NT2/D1 (cell line): ENCODE measurements at places on chromosomes 1 and 21.
A peak's percentile ranks its signal among the peaks of the same experiment; 100 is the strongest.

GRCh38 chr1:36807262-36807661 lies 227.1 kb downstream of the GRIK3 start:
- no peak for DNase-seq

DNA sequence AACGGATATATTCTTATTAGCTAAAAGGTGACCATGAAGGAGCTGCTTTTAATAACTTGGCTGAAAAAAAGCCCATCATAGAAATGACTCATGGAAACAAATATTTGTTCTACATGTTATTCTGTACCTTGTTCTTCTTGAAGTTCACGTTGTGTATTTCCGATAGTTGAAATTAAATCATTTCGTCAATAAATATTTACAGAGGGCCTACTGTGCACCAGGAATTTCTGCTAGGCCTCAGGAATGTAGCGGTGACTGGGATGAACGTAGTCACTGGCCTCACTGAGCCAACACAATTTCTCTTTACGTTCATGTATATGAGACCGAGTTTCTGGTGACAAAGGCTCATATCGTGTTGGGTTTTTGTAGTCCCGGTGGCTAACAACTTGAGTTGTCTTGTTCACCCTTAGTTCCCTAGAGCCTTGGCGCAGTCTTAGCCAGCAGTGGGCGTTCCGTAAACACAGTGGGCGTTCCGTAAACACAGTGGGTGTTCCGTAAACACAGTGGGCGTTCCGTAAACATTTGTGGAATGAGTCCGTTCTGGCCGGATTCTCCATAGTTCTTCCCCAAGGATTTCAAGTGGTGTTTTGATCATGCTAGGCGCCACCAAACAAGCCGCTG lies 53.2 kb upstream of the VAMP3 start:
- DNase-seq: no peak

GRCh38 chr1:172480431-172480830 lies 36.6 kb upstream of the PIGC start:
- no peak for DNase-seq

GRCh38 chr1:103513711-103514110 lies 11.8 kb upstream of the RNPC3 start:
- no peak for DNase-seq

DNA sequence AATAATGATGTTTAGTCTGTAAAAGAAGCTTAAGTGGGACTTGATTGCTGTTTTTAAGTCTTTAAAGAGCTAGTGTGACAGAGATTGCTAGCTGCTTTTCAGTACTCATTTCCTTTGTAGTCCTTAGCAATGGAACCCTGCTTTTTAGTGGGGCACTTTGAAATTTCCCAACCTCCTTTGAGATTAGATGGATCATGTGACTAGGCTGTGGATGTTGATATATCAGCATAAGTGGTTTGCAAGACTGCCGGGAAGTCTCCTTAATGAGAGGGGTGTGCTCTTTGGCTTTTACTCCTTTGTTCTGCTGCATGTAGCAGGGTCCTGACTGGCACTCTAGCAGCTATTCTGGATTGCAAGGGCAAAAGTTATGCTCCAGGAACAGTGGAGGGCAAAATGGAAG lies 11.2 kb upstream of the RCOR3 start:
- DNase-seq: peak; percentile 30

- DNase-seq: no peak
Measured at GRCh38 chr1:55056632-55056992, 17.3 kb downstream of the PCSK9 start.

DNA sequence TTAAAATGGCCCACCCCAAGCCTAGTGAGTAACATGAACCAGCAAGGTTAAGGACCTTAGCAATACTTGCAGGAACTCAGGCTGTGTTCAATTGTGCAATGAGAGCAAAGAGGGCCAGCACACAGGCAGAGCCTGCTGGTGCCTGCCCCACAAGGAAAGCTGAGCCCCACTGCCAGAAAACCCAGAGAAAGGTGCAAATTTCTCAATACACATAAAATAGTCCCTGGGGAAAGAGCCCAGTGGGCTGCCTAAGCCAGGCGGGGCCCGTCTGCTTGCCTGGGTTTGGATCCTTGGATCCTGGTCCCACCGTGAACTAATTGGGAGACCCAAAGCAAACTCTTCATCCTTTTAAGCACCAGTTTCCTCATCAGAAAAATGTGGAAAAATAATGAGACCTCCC lies 128.5 kb upstream of the CACNA1E start:
- DNase-seq: no peak

- no peak for DNase-seq
Measured at GRCh38 chr1:22665752-22666151, 12.7 kb downstream of the C1QB start.

- no peak for DNase-seq
Measured at GRCh38 chr1:174324493-174324892, 123.3 kb upstream of the GPR52 start.

GRCh38 chr1:104795931-104796330 lies 1046.2 kb downstream of the AMY1C start:
- DNase-seq: no peak

- no peak for DNase-seq
Measured at GRCh38 chr1:235295902-235296350, 32.1 kb downstream of the ARID4B start.

DNA sequence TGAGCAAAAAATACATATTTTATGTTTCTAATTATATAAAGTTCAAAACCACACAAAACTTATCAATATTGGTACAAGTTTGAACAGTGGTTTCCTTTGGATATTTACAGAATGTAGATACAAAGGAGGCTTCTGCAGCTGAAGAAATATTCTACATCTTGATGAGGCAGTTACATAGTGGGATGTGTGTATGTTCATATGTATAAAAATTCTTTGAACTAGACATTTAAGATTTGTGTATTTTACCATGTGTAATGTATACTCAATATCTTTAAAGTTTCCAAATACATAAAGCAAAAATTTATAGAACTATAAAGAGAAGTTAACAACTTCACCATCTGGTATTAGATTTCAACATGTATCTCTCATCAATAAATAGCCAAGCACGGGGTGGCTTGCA lies 80.7 kb upstream of the TNFSF4 start:
- no peak for DNase-seq

- DNase-seq: no peak
Measured at GRCh38 chr21:45109831-45110492, 35.6 kb downstream of the ADARB1 start.

- DNase-seq: no peak
Measured at GRCh38 chr1:59020151-59020997, 236.5 kb upstream of the JUN start.

- no peak for DNase-seq
Measured at GRCh38 chr1:94142022-94142421, 21.1 kb upstream of the ABCA4 start.

DNA sequence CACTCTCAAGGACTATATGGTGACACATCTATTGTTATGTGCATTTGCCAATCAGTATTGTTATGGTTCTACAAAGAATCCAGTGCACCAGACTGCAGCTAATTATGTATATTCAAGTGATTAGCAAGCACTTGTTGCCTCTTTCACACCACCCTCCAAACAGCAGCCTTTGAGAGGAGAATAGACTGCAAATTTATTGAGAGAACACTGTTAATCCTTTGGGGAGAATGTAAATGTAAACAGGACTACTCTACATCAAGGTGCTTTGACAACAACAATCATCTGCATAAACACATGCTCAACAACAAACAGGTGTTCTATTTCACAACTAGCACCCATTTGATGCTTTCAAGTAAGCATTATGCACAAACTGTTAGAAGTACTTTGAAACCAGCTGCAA lies 117.4 kb downstream of the AKT3 start:
- DNase-seq: peak; percentile 40

- DNase-seq: no peak
Measured at GRCh38 chr1:203097001-203097400, 11.2 kb upstream of the MYOG start.

DNA sequence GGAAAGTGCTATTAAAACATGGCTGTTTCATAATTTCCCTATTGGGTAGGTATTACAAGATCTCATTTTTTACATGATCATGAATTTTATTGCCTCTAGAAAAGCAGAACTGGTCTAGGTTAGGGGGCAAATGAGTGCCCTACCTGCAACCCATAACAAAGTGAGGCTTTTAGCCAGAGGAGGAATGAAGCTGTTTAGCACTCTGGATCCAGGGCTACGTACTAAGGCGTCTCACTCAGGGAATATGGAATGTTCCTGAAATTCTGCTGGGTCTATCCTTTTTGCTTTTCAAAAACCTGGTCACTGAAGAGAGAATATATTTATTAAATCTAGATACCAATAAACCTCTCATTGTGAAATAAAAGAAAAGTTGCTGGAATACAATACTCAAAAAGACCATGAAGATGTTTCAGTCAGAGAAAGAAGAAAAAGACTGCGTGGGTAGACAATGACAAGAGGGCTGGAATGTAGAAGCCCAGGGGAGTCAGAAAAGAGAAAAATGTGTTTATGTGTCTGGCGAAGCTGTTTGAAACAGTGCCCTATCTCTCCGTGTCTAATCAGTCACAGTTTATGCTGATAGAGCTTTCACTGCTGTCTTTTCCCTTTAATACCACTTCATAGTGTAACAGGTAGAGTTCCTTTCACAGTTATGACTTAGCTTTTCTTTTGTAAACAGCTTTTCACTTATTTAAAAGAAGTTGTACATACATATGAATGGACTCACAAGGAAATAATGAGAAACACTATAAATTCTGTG lies 25.0 kb upstream of the SYDE2 start:
- no peak for DNase-seq

DNA sequence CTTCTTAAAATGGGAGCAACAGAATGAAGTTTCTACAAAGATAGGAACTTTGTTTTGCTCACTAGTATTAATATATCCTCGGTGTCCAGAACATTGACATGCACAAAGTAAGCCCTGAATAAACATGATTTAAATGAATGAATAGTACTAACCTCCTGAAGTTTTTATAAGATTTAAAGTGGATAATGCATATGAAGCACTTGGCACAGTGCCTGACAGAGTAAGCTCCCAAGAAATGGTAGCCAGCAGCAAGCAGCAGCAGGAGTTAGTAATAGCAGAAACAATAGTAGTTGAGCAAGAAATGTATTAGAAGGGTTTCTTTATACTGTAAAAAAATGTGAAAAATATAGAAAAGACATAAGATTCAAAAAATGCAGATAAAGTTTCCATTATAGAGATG lies 258.1 kb upstream of the C1orf87 start:
- DNase-seq: no peak

GRCh38 chr1:84883286-84883685 lies 9.7 kb downstream of the LPAR3 start:
- DNase-seq: no peak

GRCh38 chr1:30372792-30373433 lies 350.5 kb downstream of the MATN1 start:
- no peak for DNase-seq

GRCh38 chr1:98402860-98403259 lies 258.7 kb upstream of the SNX7 start:
- DNase-seq: no peak

GRCh38 chr1:160058087-160058486 lies 11.9 kb downstream of the KCNJ10 start:
- no peak for DNase-seq

- DNase-seq: no peak
Measured at GRCh38 chr1:20698195-20698910, 19.5 kb downstream of the KIF17 start.

- DNase-seq: no peak
Measured at GRCh38 chr21:46619846-46620245, 15.0 kb upstream of the S100B start.

DNA sequence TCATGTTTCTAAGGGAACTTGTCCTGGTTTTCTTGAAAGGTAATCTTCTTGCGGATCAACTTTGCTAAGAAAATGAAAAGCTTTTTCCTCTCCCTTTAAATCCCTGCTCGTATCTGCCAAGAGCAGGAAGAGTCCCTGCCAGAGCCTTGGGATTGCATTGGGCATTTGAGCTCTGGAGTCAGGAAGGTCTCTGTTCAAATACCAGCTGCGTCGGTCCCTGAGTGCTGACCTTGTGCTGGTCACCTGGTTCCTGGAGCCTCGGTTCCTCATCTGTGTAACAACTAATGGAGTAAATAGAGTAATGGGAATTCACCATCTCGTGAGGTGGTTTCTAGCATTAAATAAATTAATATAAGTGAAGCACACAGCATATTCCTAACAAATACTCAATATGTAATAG lies 274.6 kb upstream of the TMEM51 start:
- no peak for DNase-seq

- no peak for DNase-seq
Measured at GRCh38 chr1:107877745-107878144, 87.2 kb downstream of the VAV3 start.

- no peak for DNase-seq
Measured at GRCh38 chr1:31739346-31739745, 24.8 kb downstream of the ADGRB2 start.

DNA sequence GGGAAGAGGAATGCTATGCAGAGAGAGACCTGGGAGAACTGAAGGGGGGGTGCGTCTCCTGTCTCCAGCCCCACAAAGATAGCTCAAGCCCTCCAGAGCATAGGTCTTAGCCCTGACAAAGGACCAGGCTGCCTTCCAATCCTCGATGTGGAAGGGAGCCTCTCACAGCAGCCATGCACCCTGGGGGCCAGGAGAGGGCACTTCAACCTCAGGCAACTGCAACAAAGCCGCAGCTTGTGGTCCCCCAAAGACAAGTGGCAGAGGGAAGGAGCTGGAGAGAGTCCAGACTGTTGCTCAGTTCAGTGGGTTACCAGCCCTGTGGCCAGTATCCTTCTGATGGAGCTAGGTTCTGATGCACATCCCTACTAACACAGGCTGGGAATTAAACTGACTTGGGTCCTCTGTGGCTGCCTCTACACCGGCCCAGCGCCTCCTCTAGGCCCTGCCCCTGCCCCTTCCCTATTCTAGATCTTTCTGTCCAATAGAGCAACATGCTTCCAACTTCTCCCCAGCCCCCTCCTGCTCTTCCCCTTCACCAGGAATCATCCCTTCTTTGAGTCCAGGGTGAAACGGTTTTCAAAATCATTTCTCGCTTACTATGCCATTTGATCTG lies 100.7 kb upstream of the SPATA6 start:
- peak; percentile 94 for DNase-seq

- no peak for DNase-seq
Measured at GRCh38 chr1:244096691-244097090, 45.6 kb downstream of the ZBTB18 start.

- no peak for DNase-seq
Measured at GRCh38 chr1:27137544-27138075, 17.3 kb downstream of the SLC9A1 start.

DNA sequence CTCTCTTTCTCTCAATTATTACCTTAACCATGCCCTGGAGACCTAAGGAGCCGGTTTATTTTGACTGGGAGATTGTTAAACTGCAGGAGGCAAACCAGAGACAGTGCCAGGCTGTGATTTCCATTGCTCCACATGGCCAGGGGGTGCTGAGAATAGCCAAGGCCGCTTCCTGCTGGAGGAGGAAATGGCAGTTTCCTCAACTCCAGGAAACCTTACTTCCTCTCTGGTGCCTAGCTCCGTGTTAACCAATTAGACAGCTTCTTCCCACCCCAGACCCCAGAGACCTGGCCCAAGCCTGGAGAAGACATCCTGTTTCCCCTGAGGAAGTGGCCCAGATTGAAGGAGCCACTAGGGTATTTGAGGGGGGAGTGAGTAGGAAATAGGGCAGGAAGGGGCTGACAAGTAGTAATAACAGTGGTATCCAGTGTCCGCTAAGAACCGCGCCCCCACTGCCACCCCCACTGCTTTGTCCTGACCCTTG lies 161.2 kb downstream of the PLPP3 start:
- no peak for DNase-seq

GRCh38 chr1:43870306-43870705 lies 63.3 kb upstream of the ARTN start:
- no peak for DNase-seq

GRCh38 chr21:46063734-46064680 lies 33.9 kb upstream of the COL6A2 start:
- DNase-seq: no peak
